NCI-H1436 treated with DMSO at 0.1 percent for 48 hours (cell line): ENCODE measurements at places on chromosomes 16 and 17.

- no peak for DNase-seq
Measured at GRCh38 chr17:34800661-34801060, 160.6 kb downstream of the CCT6B start.

DNA sequence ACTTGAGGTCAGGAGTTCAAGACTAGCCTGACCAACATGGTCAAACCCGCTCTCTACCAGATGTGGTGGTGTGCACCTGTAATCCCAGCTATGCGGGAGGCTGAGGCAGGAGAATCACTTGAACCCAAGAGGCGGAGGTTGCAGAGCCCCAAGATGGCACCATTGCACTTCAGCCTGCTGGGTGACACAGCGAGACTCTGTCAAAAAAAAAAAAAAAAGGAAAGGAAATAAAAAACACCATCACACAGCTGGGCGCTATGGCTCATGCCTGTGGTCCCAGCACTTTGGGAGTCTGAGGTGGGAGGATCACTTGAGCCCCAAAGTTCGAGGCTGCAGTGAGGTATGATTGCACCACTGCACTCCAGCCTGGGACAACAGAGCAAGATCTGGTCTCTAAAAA, 13.3 kb upstream of the SBK1 start:
- no peak for DNase-seq

DNA sequence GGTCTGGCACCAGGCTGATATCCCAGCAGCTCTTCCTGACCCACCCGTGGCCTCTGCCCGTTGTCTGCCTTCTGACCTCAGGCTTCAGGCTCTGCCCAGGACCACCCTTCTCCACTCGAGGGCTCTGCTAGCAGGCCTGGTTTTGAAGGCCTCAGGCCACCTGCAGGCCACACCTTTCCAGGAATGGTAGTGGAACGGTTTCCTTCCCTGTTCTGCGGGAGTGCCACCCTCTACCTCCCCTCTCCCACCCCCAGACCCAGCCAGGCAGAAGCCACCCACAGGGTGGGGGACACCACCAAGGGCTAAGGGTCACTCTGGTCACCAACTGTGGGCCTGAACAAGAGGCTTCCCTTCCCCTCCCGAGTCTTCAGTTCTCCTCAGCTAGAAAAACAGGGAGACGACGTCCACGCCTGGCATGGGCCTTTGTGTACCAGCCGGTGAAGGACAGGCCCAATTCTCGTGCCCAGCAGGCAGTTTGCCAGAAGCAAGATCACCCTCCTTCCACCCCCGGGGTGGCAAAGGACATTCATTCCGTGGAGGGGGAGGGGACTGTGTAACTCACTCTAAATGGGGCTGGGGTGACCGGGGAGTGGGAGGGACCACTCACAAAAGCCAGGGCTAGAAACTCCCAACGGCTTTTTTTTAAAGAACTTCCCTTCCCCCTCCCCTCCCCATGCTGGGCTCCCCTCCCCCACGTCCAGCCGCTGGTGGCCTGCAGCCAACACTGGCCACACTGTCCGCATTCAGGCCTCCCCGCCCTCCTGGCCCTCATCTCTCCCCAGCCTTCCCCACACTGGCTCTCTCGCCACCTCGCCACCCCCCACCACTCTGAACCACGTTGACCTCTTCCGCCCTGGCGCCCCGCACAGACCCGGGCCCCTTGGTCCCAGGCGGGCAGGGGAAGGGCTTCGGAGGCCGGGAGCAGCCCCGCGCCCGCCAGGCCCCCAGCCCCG, 7.7 kb downstream of the CBX4 start:
- no peak for DNase-seq

- no peak for DNase-seq
Measured at GRCh38 chr17:34974179-34974578, 6.1 kb upstream of the LIG3 start.

- DNase-seq: no peak
Measured at GRCh38 chr16:88430524-88431446, 22.3 kb upstream of the ZFPM1 start.
